Keratinocyte (primary cell): ENCODE measurements at places on chromosomes 13 and 19.

DNA sequence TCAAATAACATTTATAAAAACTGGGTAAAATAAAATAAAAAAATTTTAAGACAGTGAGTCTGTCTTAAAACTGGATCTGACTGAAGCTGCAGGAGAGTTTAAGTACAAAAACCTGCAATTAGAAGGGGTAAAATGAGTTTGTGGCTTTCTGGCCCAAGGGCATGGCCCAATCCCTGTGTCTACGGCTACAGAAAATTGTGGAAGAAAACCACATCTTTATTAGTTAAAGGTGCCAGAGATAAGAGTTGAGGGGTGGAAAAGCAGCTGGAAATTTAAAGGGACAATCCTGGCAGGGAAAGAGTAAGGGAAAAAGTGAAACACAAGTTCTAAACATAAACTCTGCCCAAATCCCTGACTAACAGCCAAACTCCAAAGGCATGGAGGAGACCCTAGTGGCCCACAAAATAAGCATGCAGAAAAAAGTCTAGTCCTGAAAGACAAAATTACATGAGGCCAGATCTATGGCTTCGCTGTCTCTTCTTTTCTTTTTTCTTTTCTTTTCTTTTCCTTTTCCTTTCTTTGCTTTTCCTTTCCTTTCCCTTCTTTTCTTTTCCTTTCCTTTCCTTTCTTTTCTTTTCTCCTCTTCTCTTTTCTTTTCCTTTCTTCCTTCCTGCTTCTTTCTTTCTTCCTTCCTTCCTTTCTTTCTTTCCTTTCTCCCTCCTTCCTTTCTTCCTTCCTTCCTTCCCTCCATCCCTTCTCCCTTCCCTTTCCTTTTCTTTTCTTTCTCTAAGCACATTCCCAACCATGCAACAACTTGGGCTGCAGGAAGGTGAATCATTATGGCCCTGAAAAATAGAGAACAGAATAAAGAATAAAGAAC lies 23.5 kb upstream of the DLEU7 start:
- DNase-seq = no peak

GRCh38 chr13:107373551-107373950 lies 805.6 kb upstream of the ARGLU1 start:
- no peak for DNase-seq

DNA sequence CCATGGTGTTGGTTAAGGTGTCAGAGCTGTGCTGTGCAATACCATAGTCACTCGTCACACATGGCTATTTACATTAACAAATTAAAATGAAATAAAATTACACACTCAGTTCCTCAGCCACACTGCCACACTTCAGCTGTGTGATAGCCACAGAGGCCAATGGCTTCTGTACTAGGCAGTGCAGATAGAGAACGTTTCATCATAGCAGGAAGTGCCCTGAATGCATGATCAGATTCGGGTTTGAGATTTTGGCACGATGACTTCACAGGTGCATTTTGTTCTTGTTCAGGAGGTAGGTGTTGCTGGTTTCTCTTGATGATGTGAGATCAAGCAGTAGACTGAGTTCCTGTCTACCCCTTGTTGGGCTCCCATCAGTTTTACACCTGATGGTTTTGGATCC lies 6.5 kb downstream of the ARMC6 start:
- DNase-seq = no peak

DNA sequence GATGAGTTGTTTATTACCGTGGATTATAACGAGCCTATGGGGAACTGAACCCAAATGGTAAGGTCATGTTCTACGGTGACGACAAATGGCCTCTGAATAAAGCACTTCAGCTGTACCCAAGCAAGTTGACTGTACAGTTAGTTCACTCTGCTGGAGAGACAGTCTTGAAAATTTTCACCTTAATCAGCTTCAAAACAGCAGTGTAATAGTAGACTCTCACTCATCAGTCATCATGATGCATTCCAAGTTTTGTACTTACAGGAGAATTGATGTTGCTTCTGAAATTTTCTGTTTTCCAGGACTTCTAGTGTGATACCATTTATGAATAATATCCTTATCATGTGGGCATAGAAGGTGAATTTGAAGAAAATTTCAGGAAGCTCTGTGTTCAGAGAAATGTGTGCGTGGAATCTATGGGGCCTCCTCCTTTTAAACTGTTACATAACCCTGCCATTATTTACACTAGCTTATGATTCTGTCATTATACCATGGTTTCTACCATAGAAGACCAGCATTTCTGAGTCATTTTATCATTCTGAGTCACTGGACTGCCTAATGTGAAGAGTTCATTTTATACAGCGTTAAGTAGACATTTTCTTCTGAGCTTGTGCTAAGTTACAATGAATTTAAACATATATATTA lies 96.9 kb downstream of the WDFY2 start:
- peak; percentile 30 for DNase-seq

DNA sequence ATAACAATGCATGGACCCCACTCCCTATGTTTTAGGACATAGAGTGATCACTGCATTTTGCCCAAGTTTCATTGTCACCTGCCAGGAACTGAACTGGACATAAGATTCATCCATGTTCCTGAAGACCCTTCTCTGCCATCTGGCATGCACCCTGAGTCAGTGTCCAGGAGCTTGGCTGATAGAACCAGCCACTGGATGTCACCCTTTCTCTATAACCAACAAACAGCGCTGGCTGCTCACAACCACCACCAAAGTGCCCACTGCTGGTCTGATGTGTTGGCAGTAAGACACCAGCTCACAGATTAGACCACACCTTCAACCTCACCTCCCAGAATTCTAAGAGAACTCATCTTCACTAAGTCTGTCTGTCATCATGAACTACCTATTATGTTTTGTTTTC lies 333.4 kb downstream of the ITGBL1 start:
- DNase-seq = no peak

- no peak for DNase-seq
These were observed 23.6 kb downstream of the PIN1 start for GRCh38 chr19:9858766-9859165.

GRCh38 chr13:91601273-91601672 lies 202.9 kb downstream of the GPC5 start:
- DNase-seq = no peak

DNA sequence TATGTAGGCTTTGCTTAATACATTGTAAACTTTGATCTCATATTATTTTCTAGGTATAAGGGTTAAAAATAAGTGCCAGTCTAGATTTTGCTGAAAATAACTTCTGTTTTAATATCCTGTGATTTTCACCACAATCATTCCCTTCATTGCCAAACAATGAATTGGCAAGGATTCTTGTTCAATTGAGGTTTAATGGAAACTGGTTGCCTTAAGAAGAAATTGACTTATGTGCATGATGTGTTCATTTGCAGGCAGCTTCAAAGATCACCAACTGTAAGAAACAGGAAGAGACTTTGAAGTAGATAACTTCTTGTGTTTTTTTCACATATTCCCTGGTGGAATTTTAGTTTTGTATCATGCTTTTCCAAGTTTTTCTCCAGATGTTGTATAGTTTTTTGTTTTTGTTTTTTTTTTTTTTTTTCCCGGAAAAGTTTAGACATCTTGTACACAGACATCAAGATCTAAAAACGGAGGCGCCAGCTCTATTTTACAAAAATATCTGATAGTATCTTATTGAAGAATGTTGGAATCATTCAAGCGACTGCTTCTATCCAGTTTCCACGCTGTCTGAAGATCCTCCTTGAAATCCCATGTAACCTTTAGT lies 108.3 kb downstream of the POSTN start:
- DNase-seq = no peak

GRCh38 chr13:111360452-111360851 lies 40.0 kb downstream of the TEX29 start:
- DNase-seq = no peak

GRCh38 chr13:22050951-22051563 lies 380.2 kb downstream of the FGF9 start:
- no peak for DNase-seq

DNA sequence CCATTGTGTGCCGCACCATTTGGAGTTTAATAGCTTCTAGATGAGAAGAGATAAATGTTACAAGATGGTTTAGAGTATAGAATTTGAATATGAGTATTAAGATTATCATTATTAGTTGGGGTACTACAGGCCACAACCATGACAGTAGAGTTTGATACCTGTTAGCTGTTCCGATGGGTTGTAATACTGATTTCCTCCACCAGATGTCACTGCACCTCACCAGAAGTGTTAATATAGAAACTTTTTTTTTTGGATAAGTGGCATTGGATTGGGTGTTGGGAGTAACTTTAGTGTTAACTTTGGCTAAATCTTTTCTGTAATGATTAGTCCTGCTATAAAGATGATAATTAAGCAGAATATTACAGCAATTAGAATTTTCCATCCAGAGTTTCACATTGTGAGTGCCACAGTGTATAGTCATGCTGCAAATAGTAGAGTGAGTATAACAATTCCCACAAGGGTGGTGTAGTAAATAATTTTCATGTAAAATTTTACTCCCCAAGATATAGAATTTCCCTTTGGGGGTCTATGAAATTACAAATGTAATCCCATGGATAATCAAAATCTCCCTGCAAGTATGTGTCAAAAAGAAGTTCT lies 56.3 kb downstream of the PSG3 start:
- no peak for DNase-seq

GRCh38 chr19:32924200-32924599 lies 47.6 kb downstream of the CEP89 start:
- no peak for DNase-seq

DNA sequence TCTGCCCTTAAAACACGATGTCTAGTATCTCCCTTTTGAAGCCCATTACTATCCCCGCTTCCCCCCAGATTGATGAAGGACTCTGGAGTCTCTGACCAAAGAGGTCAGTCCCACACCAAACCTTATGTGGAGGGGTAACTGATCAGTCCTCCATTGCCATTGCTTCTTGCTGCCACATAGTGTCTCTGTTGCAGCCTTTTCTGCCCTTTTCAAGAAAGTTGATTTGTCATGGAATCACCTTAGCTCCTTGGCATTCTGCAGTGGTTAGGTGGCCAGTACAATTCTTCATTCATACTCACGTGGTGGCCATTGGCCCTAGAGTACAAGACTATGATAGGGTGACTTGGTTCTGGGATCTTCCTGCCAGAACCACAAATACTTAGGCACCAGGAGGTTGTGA lies 8.4 kb upstream of the HTR2A start:
- DNase-seq = peak; percentile 11

- DNase-seq = no peak
These were observed 224.4 kb upstream of the HTR2A start for GRCh38 chr13:47121092-47121763.

- DNase-seq = no peak
These were observed 87.3 kb downstream of the COL4A2 start for GRCh38 chr13:110394371-110394841.

GRCh38 chr13:72194523-72194922 lies 327.5 kb upstream of the DACH1 start:
- DNase-seq = no peak

DNA sequence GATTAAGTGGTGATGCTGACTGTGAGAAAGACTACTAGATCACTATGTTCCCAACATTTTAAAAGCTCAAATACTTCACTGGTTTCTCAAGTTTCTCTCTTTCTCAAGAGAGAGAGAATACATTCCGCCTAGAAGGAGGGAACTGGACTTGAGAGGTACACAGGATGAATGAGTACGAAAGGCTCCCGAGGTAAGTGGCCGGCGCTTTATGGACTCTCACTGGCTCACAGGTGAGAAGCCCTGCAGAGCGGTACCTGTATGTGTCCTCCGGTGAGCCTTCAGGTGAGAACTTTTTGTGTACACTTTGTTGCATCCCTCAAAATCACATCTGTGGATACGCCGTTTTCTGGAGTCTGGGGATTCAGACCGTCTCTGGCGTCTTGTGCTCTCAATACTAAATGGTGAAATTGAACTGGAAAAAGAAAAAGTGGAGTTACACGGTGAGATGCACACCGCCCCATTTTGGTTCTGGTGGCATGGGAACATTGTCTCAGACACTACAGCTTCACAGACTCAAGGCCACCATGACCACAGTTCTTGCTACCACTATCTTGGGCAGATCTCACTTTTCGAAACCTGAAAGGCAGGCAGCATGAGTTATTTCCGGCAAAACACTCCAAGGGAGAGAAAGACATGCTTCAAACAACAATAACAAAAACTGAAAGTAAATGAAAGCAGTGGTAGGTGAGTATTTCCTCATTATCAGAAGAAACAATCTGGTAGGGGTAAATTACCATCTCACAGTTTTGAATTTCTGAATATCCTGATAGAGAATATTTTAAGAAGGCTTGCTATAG lies 418.9 kb downstream of the KLF12 start:
- DNase-seq = no peak

DNA sequence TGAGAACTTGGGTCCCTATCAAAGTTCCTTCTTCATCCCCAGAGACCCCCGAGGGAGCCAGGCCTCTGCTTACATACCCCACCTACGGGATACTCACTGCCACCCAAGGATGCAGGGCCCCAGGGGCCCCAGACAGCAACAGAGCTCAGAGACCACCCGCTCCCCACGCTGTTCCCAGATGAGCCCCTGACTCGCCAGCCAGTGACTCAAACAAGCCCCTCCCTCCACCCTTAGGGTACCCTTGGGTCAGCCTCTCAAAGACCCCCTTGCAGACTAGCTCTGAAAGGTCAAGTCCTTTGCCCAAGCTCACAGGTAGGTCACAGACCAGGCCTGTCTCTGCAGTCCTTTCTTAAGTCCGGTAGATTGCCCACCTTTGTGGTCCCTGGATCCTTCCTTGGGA lies 45.7 kb downstream of the CD320 start:
- DNase-seq = no peak

DNA sequence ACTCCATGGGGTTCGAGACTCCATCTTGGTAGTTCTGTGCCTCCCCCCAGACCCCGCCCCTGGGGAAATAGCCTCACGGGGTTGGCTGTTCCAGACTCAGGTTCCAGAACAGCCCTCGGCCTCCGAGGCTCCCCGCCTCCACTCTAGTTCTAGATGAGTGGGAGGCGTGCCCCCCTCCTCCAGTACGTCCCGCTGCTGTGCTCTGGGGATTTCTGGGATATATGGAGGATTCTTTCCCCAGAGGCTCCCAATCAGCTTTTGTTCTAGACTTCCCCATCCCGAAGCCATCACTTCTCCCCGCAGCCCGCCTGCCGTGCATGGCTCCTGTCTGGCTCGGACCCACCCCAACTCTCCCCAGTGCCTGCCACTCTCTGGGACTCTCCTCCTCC lies 1.9 kb upstream of the CACNG7 start:
- no peak for DNase-seq

- DNase-seq = no peak
These were observed 23.5 kb downstream of the TDRD12 start for GRCh38 chr19:32743021-32743420.

- no peak for DNase-seq
These were observed 7.6 kb upstream of the IPO5 start for GRCh38 chr13:97945792-97946419.

- no peak for DNase-seq
These were observed 11.3 kb downstream of the LCP1 start for GRCh38 chr13:46170687-46171086.

GRCh38 chr19:28873301-28873700 lies 339.6 kb downstream of the UQCRFS1 start:
- no peak for DNase-seq

DNA sequence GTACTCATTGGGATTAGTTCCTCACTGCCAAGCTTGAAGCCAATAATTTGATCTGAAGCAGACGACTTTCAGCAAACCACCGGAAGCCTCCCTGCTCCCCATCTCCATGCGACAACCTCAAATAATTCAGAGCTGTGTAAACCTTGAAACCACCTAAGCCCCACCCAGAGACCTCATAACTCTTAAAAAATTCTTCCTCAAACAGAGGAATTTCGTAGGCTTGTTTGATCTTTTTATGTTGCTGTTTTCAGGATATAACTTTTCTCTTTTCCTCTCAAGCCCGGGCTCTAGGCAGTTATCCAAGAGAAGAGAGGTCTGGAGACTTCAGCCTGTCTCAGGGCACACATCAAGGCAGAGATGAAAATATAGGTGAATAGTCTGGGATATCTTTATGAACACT lies 311.6 kb downstream of the KCNRG start:
- DNase-seq = no peak

- no peak for DNase-seq
These were observed 42.6 kb upstream of the ATP11A start for GRCh38 chr13:112647256-112647655.
